CD4-positive, alpha-beta T cell treated with Interleukin-17A for 1 hour (primary cell): ENCODE measurements at places on chromosomes 6 and 20.

DNA sequence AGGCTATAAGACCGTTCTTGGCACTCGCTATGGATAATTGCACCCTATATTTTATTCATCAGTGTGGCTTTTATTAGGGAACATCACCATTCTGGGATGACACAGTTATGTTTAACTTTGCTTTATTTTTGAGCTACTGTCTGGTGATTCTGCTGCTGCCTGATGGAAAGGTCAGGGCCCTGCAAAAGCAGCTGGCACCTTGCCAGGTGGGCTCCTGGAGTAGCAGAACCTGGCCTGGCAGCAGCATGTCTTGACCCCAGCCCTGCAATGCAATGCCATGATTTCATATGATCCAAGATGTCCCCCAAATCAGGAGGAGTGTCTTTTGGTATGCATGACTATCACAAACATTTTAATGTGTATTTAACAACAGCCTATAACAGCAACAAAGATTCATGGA, 228.4 kb upstream of the RSPO3 start:
- no peak for DNase-seq

DNA sequence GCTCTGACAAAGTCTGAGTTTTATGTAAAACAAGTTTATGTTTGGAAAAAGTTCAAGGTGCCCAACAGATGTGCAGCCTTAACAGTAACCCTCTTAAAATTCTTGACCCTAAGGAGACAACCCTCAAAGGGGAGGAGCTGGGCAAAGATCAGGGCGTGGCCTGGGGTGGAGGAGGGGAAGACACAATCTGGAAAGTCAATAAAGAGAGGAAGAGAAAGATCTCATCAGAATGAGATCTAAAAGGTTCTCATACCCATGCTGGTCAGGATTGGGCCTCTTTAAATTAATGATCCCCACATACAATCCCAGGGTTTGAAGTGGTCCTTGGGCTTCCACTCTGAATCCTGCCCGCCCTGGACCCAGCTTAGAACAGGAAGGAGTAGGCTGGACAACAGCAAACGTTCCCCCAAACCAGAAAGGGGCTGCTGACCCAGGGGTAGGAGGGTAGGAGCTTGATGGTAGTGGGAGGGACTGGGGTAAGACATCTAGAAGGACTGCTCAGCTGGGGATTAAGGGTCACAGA, 33.0 kb downstream of the FOXP4 start:
- no peak for DNase-seq

DNA sequence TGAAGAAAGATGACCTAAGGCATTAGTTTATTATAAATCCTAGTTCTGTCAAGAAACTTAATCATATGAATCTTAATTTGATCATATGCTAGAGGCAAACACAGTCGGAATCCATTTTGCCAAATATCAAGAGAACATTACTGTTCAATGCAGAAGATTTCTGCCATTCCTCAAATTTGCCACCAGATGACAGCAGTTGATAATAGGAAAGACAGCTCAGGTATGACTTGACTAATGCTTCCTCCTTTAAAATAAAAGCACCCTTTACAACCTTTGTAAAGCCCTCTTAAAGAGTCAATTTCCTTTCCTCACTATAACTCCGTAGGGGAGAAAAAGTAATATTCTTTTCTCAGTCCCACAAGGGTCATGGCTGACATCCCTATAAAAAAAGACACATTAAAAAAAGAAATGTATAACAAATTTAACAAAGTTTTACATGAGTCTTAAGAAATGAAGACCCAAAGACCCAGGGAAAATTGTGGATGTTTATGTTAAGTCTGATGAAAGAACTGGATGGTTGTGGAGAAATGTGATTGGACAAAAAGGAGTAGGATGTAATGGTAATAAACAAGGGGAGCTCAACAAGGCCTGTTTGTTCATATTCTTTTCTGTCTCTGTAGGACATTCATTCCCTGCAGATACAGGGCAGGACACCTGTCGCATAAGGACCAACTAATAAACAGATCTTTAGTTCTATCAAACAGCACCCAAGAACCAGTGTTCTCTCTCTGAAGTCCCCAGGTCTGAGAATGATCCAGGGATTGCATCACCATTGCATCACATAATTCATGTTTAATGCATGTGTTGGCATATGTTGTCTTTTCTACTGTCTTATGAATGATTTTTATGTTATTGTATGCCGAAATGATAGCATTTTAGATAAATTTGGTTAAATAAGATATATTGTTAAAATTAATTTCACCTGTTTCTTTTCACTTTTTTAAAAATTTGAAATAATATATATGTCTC, 23.0 kb upstream of the IL17A start:
- peak; percentile 52 for DNase-seq

DNA sequence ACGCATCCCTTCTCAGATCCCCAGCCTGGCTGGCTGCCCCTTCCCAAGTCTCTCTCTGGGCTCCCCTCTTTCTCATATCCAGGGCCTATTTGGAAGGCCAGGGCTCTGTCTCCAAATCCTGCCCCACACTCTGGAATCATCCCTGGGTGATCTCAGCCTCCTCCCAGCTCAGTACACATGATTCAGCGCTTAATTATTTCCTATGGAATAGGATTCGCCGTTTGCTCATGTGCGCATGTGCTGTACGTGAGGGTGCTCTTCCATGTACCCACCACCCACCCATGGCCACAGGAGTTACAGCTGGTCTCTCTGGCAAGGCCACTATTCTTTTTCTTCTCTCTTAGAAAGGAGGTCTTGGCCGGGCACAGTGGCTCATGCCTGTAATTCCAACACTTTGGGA, 81.7 kb upstream of the FOXP4 start:
- no peak for DNase-seq

GRCh38 chr6:25061289-25061936, 125.7 kb upstream of the RIPOR2 start:
- DNase-seq = no peak

- DNase-seq = no peak
These were observed 3.2 kb downstream of the SLC29A1 start for GRCh38 chr6:44226368-44227147.

DNA sequence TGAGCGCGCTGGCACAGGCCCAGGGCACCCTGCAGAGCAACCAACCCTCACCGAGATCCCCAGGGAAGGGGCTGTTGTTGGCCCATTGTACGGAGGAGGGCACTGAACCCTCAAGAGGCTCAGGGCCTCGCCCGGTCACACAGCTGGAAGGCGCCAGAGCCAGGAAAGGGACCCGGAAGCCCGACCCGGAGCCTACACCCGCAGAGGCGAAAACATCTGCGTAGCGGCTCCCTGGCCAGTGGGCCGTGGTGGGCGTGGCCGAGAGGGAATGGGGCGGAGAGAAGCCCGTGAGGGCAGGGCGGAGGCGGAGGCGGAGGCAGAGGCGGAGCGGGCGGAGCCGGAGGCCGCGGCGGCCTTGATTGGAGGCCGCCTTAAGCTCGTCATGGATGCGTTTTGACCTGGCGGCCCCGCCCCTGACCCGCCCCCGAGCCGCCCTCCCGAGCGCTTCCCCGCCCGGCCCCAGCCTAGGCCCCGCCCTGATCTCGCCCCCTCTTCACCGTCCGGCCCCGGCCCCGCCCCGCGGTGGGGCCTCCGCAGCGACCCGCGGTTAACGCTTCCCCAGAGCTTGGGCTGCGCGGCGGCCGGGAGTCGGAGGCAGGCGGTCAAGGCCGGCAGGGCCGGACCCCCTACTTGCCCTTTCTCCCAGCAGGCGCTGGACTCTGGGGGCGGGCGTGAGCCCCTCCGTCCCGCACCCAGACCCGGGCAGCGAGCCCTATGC, 2.1 kb upstream of the MRGBP start:
- DNase-seq = peak; percentile 96
